ENCODE measurements at places on chromosomes 1 and 21. TPM values are rescaled to one million over a fixed set of nuclear protein-coding genes. Genes with fewer than 3 reads are reported as not detected.

The IL10RB gene
- total RNA-seq, result 39.6 TPM

The LENEP gene
- total RNA-seq, result not detected

The SYDE2 gene
- 0.80 TPM for total RNA-seq

The MAPKAPK2 gene
- 41.6 TPM for total RNA-seq

The MMEL1 gene
- total RNA-seq, result 0.25 TPM
